Placental epithelial cell (primary cell): ENCODE measurements at places on chromosomes 13 and 19. TPM values are rescaled to one million over a fixed set of nuclear protein-coding genes. Genes with fewer than 3 reads are reported as not detected.

The TNFSF13B gene
- total RNA-seq, result 0.43 and 5.5 TPM in 2 replicates

The ZNF20 gene
- total RNA-seq, result 7.5 and 8.5 TPM in 2 replicates

The SMAD9 gene
- total RNA-seq, result 0.11 and 0.39 TPM in 2 replicates

The SMIM44 gene
- total RNA-seq, result not detected in 2 replicates

The ZNF700 gene
- 7.6 and 8.2 TPM in 2 replicates for total RNA-seq

The IRF3 gene
- total RNA-seq, result 64.0 and 64.4 TPM in 2 replicates

The OR7D2 gene
- total RNA-seq, result 0.39 TPM in 1 of 2 replicates, not detected in the other

The PABPC3 gene
- total RNA-seq, result under 0.01 and 0.22 TPM in 2 replicates

The RDH13 gene
- total RNA-seq, result 23.2 and 55.0 TPM in 2 replicates

The LAIR1 gene
- total RNA-seq, result not detected in 2 replicates

The KCNJ14 gene
- 0.33 and 0.79 TPM in 2 replicates for total RNA-seq

The ADAMTS10 gene
- 0.22 and 16.9 TPM in 2 replicates for total RNA-seq
